ENCODE measurements at places on chromosomes 16 and 17. TPM values are rescaled to one million over a fixed set of nuclear protein-coding genes. Genes with fewer than 3 reads are reported as not detected.

Gene IQCK
- 3.7 TPM for total RNA-seq

Gene KRTAP4-3
- not detected for total RNA-seq

Gene TSEN54
- total RNA-seq = 12.0 TPM

DNA sequence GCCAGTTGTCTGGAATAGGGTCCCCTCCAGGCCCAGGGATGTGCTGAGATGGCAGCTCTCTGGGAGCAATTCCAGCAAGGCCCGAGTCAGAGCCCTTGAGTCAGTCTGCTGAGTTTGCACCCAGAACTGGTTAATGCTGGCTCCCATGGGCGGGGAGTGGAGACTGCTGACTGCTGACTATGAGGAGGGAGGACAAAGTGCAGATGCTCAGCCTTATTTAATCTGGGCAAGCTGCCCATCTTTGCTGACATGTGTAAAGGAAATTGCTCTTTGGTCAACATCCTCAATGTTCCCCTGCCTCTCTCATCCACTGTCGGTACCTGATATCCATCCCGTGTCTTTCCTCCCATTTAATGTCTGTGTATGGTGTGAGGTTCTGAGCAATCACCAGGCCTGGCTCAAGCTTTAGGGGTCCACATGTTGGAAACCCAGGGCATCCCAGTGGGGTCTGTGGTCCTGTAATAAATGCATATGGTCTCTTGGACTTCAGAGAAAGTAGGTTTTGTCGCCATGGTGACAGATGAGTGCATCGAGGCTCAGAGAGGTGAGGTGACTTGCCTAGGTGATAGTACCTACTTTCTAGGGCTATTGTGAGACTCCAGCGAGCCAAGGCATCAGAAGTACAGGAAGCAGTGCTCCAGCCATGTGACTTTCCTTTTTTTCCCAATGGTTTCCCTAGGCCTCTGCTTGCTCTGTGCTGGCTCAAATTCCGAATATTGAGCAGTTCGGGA is 20.0 kb upstream of the RNF135 start:
- peaks cover 2% of the 10 kb centered on the region for H3K27me3 ChIP-seq
- H3K4me3 ChIP-seq = no peak overlapping the region
- no peaks in the 10 kb centered on the region for H3K36me3 ChIP-seq

Gene DOC2B
- total RNA-seq = not detected

- no peaks in the 10 kb centered on the region for H3K4me1 ChIP-seq
- no peak overlapping the region for H3K4me3 ChIP-seq
- H3K36me3 ChIP-seq = no peaks in the 10 kb centered on the region
- no peak for DNase-seq
Measured at GRCh38 chr17:6661464-6661848, 9.9 kb downstream of the C17orf100 start.

DNA sequence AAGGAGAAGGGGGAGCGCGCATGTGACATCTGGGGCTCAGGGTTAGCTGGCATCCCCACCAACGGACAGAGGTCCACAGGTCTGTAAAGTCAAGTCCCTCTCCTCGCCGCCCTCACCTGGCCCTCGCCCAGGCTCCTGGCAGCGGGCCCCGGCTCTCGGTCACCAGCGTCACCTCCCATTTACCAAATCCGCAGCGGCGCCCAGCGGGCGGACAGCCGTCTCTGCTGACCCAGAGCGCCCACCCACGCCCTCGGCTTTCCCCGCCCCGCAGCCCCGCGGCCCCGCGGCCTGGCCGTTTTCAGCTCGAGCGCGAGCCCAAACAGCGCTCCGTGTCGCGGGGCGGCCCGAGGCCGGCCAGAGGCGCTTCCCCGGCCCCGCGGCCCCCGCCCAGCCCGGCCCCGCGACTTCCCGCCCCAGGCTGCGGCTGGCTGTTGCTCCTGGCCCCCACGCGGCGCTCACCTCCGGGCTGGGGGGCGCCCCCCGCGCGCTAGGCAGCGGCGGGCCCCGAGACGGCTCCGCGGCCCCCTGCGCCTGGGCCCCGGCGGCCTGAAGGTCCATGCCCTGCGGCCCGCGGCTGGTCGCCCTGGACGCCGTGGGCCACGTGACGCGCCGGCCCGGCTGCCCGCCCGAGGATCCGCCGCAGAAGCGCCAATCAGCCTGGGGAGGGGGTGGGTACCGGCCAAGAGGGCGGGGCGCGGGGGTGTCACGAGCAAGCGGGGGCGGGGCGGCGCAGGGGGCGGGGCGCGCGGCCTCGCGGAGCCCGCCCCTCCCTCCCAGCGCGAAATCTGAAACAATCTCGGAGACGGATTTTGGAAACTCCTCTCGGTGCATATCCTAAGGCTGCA is at the start of gene COPRS:
Gene COPRS (minus strand): TSS at position 603 of the 845 bp plus-strand sequence. CDS start 45 bp downstream, at position 558.
- H3K4me1 ChIP-seq = peaks cover 28% of the 10 kb centered on the region
- DNase-seq = peak; percentile 69
- H3K4me3 ChIP-seq = peak within 1 kb of the TSS; percentile 87
- peak within 1 kb of the TSS; percentile 56 for H3K27ac ChIP-seq
- 0 out of 2 replicates have a peak, but pooled peaks cover 2% of the 10 kb centered on the region for H3K27me3 ChIP-seq

Gene SLFN11
- 39.9 TPM for total RNA-seq

Gene TAF1C
- total RNA-seq = 24.8 TPM

- no peak overlapping the region for H3K27ac ChIP-seq
- peaks cover 2% of the 10 kb centered on the region for H3K27me3 ChIP-seq
- DNase-seq = no peak
- H3K4me3 ChIP-seq = no peak overlapping the region
Measured at GRCh38 chr16:89104930-89105571, 11.4 kb downstream of the ACSF3 start.

GRCh38 chr17:45841883-45842525 is 2.7 kb upstream of the SPPL2C start:
- peaks cover 39% of the 10 kb centered on the region for H3K27me3 ChIP-seq
- H3K4me3 ChIP-seq = no peak overlapping the region
- no peak for DNase-seq
- no peaks in the 10 kb centered on the region for H3K4me1 ChIP-seq
- no peak overlapping the region for H3K27ac ChIP-seq

DNA sequence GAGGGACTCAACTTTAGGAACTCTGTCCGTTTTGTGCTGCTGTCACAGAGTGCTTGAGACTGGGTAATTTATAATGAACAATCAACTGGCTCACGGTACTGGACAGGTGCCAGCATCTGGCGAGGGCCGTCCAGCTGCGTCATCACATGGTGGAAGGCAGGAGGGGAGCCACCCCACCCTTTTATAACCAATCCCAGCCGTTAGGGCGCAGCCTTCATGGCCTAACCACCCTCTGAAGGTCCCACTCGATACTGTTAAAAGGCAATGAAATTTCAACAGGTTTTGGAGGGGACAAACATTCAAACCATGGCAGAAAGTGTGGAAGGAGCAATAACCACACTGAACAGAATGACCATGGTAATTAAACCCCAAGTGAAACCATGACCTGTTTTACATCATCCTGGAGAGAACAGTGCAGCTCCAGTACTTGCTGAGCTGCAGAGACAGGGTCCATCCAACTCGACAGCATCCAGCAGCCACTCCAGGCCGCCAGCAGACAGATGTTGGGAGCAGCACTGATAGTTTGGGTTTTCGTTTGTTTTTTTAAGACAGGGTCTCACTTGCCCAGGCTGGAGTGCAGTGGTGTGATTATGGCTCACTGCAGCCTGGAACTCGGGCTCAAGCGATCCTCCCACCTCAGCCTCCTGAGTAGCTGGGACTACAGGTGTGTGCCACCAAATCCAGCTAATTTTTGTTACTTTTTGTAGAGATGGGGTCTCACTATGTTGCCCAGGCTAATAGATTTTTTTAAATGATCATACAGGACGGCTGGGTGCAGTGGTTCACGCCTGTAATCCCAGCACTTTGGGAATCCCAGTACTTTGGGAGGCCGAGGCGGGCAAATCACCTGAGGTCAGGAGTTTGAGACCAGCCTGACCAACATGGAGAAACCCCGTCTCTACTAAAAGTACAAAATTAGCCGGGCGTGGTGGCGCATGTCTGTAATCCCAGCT is 11.0 kb downstream of the CHMP6 start:
- 0 out of 2 replicates have a peak overlapping the region, but pooled peaks have one; percentile 6 for H3K4me3 ChIP-seq
- no peak overlapping the region for H3K27ac ChIP-seq
- H3K27me3 ChIP-seq = peaks cover 36% of the 10 kb centered on the region
- no peaks in the 10 kb centered on the region for H3K36me3 ChIP-seq

DNA sequence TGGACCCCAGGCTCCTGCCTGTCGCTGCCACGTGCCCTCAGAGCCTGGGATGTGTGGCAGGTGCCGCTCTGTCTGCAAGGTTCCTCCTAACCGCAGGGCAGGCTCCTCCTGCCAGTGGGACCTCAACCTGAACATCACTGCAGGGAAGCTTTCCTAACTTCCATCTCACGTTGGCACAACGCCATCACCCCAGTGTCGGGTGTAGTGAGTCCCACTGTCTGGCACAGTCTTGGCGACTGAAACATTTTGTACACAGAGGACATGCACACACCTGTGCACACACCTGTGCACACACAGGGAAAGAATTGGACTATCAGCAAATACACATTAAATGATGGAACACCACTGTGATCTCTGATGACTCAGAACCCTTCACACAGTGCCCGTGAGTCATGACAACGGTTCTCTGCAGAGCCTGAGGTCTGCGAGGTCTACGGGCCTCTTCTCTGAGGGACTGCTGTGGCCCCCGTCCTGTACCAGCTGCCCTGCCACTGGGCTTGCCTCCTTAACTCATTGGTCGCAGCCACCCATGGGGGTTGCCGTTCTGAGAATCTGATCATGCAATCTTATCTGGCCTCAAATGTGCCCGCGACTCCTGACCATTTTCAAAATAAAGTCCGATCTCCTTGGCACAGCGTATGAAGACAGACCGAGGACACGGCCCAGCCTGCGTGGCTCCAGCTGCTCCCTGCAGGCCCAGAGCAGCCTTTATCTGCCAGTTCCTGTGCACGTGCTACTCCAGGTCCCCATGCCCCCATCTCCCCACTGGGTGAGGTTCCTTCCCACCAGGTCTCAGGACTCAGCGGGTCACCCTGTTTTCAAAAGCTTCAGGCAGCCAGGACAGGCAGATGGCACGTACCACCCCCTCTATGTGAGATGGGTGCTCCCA is 7.6 kb downstream of the CCDC57 start:
- DNase-seq = peak; percentile 84
- peaks cover 6% of the 10 kb centered on the region for H3K36me3 ChIP-seq

Data from HFFc6 (cell line).